Effector memory CD4-positive, alpha-beta T cell (primary cell): ENCODE measurements at places on chromosomes 4 and X.

DNA sequence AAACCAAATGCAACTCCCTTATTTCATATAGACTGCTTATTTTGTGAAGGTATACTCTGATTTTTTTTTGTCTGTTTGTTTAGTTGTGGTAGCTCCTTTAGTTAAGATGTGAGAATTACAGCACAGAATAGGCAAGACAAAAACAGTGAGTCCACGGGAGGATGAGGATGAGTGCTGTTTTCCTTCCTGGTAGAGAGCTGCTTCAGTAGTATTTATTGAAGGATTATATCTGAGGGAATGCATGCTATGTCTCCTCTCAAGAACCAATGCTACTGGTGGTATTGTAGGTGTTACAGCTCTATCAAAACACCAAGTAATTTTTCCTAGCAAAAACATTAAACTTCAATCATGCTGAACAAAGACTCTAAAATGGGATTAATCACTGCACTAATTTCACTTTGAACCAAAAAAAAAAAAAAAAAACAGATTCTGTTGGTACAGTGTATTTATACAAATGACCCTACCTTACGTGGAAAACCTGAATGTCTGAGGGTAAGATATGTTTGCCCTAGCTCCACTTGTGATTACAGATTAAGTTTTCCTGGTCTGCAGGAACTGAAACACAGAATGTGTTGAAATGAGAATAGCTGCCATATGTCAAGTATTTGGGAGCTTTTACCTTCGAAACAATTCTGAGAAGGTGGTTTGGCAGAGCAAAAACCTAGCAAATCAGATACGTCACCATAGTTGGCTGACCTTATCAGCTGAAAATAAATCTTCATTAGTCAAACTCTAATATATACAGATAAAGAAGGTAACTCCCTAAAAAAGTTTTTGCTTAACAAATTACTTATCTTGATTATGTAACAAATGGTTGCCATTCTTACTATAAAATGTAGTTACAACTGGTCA, 40.3 kb downstream of the PPP3CA start:
- H3K27me3 ChIP-seq: no peaks in the 10 kb centered on the region
- no peak overlapping the region for H3K4me3 ChIP-seq
- DNase-seq: no peak
- no peak overlapping the region for H3K27ac ChIP-seq

DNA sequence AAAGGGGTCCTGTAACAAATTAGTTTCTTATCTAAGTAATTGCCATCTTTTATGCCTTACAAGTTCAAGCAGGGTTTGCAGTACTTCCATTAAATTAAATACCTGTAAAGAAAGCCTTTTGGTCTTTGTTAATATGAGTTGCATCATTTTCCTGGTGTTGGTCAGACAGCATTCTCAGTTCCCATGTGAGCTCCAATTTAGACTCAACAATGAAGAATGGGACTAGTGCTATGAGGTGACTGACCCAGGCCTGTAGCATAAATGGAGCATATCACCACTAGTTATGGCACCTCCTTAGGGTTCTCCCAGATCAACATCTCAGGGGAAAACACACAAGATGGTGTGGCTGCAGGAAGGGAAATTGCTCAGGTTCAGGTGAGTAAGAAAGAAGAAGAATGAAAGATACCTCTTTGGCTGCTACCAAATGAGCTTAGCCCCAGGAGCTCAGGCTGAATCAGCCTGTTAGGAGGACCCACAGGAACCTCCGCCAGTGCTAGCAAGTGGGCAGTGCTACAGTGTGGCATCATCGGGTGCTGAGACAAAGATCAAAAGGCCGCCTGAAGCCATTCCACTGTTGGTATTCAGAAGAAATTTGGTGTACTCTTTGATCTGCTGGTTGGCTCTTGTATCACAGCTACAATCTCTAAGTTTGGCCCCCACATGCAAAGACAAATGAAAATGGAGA, 1.8 kb downstream of the TTC29 start:
- no peaks in the 10 kb centered on the region for H3K27me3 ChIP-seq
- H3K4me1 ChIP-seq: peaks cover 13% of the 10 kb centered on the region
- no peak for DNase-seq
- no peaks in the 10 kb centered on the region for H3K36me3 ChIP-seq

DNA sequence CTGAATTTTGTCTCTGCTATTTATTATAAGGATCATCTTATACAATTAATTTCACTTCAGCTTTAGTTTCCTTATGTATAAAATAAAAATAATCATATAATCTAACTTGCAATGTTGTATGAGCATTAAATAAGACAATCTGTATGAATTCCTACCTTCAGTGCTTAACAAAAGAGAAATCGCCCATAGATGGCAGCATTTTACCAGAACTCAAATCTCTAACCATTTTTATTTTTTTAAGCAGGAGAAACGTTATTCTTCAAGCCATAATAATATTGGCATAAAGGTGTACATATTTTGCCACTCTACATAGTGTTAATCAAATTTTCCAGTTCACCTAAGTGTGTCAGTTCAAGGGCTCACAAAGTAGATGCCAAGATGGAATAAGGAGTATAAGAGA, 78.8 kb downstream of the TMEM47 start:
- no peaks in the 10 kb centered on the region for H3K27me3 ChIP-seq
- no peak for DNase-seq
- no peak overlapping the region for H3K27ac ChIP-seq
- H3K4me3 ChIP-seq: no peak overlapping the region

DNA sequence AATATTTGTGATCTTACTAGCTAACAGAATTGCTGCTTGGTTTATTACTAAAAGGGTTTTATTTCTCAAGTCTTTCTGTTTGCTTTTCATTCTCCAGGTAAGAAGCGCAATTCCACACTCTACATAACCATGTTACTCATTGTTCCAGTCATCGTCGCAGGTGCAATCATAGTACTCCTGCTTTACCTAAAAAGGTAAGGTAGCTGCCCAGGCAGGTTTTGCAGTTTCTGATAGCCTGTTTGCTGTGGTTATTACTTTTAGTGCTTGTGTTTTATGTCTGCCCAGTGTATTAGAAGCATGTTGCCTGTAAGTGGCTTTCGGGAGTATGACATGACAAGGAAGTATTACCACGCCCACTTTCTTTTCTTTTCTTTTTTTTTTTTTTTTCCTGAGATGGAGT, 46.4 kb downstream of the IL13RA1 start:
- H3K4me1 ChIP-seq: no peaks in the 10 kb centered on the region
- no peak overlapping the region for H3K27ac ChIP-seq
- no peaks in the 10 kb centered on the region for H3K27me3 ChIP-seq
- no peaks in the 10 kb centered on the region for H3K36me3 ChIP-seq
- H3K4me3 ChIP-seq: no peak overlapping the region

GRCh38 chrX:34659575-34659974, 2.5 kb upstream of the TMEM47 start:
- no peaks in the 10 kb centered on the region for H3K36me3 ChIP-seq
- DNase-seq: no peak
- no peaks in the 10 kb centered on the region for H3K4me1 ChIP-seq
- H3K27me3 ChIP-seq: no peaks in the 10 kb centered on the region
- no peak overlapping the region for H3K27ac ChIP-seq
- no peak overlapping the region for H3K4me3 ChIP-seq

- DNase-seq: no peak
- no peak overlapping the region for H3K27ac ChIP-seq
- no peaks in the 10 kb centered on the region for H3K4me1 ChIP-seq
- no peak overlapping the region for H3K4me3 ChIP-seq
- no peaks in the 10 kb centered on the region for H3K36me3 ChIP-seq
Measured at GRCh38 chr4:152690706-152691651, 11.2 kb upstream of the TMEM154 start.

DNA sequence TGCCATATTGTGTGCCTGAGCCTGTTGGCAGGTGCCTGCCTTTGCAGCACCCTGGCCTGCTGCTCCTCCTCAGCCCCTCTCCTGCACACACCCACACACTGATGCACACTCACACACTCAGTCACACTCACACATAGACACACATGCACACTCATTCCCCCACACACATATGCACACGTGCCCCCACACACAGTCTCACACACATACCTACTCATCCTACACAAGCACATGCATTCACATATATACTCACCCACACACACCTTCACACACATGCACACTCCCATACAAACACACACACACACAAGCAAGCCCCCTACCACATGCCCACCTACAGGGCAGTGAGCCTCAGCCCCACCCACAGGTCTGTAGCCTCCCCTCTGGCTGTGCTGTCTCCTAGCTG, 245.0 kb downstream of the EVC2 start:
- H3K4me1 ChIP-seq: no peaks in the 10 kb centered on the region
- H3K27me3 ChIP-seq: no peaks in the 10 kb centered on the region
- no peak overlapping the region for H3K27ac ChIP-seq
- H3K4me3 ChIP-seq: no peak overlapping the region
- no peaks in the 10 kb centered on the region for H3K36me3 ChIP-seq
- no peak for DNase-seq

DNA sequence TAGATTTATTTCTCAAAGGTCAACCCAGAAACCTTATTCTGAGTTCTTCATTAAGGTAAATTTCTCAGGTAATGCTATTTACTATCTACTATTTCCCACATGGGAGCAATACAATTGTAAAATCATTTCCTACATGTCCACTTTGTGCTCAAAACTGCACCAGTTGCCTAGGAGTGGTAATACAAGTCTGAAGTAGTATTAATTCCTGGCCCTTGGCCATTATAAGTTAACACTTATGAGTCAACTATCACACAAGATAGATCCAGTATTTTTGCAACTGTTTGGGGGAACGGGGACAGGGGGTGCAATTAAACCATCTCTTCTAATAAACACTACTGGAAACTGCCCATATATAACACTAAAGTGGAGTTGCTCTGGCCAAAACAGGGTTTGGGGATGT, 48.9 kb downstream of the ACSL4 start:
- no peaks in the 10 kb centered on the region for H3K27me3 ChIP-seq
- no peak overlapping the region for H3K27ac ChIP-seq
- DNase-seq: no peak
- no peaks in the 10 kb centered on the region for H3K36me3 ChIP-seq
- H3K4me3 ChIP-seq: no peak overlapping the region

- H3K4me3 ChIP-seq: no peak overlapping the region
- DNase-seq: no peak
- no peak overlapping the region for H3K27ac ChIP-seq
- no peaks in the 10 kb centered on the region for H3K27me3 ChIP-seq
Measured at GRCh38 chrX:120036704-120037103, 40.8 kb downstream of the RHOXF2B start.

DNA sequence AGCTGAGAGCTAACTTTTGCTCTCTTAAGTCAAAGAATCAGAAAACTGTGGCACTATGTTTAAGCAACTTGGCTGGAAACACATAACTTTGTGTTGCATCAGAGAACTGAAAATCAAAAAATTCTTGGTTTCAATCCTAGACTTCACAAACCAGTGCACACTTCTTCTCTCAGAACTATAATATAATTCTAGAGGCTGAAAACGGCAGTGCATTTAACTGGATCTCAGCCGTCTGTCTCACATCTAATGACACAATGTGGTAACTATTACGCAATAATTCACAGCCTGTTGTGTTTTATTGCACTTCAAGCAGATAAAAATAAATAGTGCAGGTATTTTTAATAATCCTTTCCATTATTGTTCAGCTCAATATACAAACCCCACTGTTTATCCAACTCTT, 260.6 kb upstream of the DIAPH2 start:
- no peak for DNase-seq
- no peaks in the 10 kb centered on the region for H3K36me3 ChIP-seq
- no peak overlapping the region for H3K4me3 ChIP-seq
- H3K4me1 ChIP-seq: no peaks in the 10 kb centered on the region
- no peaks in the 10 kb centered on the region for H3K27me3 ChIP-seq

DNA sequence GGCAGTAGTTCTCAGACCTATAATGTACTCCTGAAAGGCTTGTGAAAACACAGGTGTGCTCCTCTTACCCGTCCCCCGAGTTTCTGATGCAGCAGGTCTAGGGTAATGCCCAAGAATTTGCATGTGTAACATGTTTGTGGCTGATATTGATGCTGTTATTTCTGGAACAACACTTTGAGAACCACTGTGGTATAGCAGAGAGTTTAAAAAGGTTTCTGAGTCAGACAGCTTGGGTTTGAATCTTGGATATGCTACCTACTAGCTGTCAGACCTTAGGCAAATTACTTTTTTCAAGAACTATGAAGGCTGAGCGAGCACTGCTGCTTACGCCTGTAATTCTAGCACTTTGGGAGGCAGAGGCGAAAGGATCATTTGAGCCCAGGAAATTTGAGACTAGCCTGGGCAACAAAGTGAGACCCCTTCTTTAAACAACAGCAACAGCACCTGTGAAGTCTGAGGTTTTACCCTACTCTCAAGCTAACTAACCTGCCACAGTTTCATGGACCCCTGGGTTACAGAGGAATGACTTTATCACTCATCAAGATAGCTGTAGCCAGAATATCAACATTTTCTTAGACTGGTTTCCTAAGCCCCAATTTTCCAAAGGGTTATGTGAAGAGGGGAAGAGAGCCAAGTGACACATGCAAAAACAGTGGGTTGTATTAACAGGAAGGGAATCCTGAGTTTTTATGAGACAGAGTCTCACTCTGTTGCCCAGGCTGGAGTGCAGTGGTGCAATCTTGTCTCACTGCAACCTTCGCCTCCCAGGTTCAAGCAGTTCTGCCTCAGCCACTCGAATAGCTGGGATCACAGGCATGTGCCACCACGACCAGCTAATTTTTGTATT, 5.1 kb downstream of the AFF1 start:
- DNase-seq: no peak
- peak overlapping the region; percentile 29 for H3K4me3 ChIP-seq
- peak overlapping the region; percentile 58 for H3K27ac ChIP-seq
- peaks cover 32% of the 10 kb centered on the region for H3K4me1 ChIP-seq

GRCh38 chrX:134898440-134898839, 92.4 kb upstream of the SMIM10 start:
- H3K27me3 ChIP-seq: no peaks in the 10 kb centered on the region
- H3K4me3 ChIP-seq: no peak overlapping the region
- H3K4me1 ChIP-seq: no peaks in the 10 kb centered on the region

GRCh38 chrX:103212749-103213457, 2.0 kb upstream of the BEX4 start:
- no peak for DNase-seq
- no peaks in the 10 kb centered on the region for H3K4me1 ChIP-seq
- no peaks in the 10 kb centered on the region for H3K36me3 ChIP-seq
- H3K4me3 ChIP-seq: no peak overlapping the region

GRCh38 chrX:10164879-10165278, 8.1 kb downstream of the CLCN4 start:
- peaks cover 3% of the 10 kb centered on the region for H3K27me3 ChIP-seq
- no peak overlapping the region for H3K27ac ChIP-seq
- H3K4me1 ChIP-seq: no peaks in the 10 kb centered on the region
- DNase-seq: no peak
- no peaks in the 10 kb centered on the region for H3K36me3 ChIP-seq

DNA sequence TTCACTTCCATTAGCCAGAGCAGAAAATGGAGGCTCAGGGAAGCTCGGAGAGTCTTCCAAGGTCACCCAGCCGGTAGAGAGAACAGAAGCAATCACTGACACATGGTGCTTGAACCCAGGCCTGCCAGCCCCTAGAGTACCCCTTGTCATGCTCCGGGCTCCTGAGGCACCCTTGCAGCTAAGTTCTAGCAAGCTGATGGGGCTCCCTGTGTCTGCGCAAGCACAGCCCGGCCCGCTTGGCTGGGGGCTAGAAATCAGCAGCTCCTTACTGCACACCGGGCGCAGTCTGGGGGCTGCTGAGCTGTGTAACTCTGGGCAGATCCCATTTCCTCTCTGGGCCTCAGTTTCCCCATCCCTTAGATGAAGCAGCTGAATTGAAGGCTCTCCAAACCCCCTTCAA, 102.1 kb upstream of the PSAPL1 start:
- H3K27ac ChIP-seq: no peak overlapping the region
- peaks cover 6% of the 10 kb centered on the region for H3K4me1 ChIP-seq
- H3K27me3 ChIP-seq: no peaks in the 10 kb centered on the region
- no peak for DNase-seq
- no peaks in the 10 kb centered on the region for H3K36me3 ChIP-seq
- no peak overlapping the region for H3K4me3 ChIP-seq
